ENCODE measurements at places on chromosomes 4 and X.

GRCh38 chrX:47351706-47352105 lies 18.7 kb upstream of the ZNF157 start:
- DNase-seq, result peak; percentile 33

DNA sequence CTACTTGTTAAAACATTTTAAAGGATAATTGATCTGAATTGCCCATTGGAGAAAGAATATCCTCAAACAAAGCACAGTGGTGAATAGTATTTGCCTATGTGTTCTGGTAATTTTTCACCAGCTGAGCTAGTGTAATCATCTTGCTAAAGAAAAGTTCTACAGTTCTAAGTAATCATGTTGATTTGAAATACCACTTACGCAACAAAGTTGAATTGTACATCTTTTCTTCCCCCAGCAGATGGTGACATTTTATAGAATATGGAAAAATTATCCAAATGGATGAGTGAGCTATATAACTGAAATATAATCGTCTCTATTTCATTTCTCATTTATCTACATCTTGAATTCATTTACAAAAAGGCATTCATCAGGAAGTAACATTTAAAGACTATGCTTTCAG lies 9.7 kb upstream of the ZNF674 start:
- peak; percentile 72 for DNase-seq

- DNase-seq, result no peak
These were observed 41.3 kb upstream of the IGFBP7 start for GRCh38 chr4:57151481-57151880.

- DNase-seq, result no peak
These were observed 58.8 kb downstream of the C4orf50 start for GRCh38 chr4:5959211-5959982.

- DNase-seq, result no peak
These were observed 11.6 kb upstream of the MAGEB17 start for GRCh38 chrX:16155581-16156096.

GRCh38 chr4:113960684-113961321 lies 18.6 kb downstream of the ARSJ start:
- no peak for DNase-seq

GRCh38 chrX:14529290-14529989 lies at the start of gene GLRA2:
Gene GLRA2, plus strand, starts transcription at chrX:14529536. Its CDS starts 522 bp downstream, at chrX:14530058.
- peak; percentile 2 for DNase-seq

DNA sequence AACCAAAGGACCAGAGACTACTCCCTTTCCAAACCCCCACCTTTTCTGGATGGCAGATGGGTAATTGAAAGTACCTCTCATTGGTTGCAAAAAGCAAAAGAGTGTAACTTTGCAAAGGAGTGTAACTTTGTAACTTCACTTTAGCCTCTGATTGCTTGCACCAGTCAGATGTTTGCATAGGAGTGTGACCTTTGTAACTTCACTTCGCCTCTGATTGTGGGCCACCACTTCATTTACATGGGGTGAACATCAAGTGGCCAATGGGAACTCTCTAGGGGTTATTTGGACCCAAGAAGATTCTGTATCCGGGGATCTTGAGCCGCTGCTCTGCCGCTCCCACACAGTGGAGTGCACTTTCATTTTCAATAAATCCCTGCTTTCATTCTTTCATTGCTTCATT lies 9.9 kb upstream of the SLC25A43 start:
- no peak for DNase-seq

GRCh38 chrX:123884809-123885408 lies 25.1 kb downstream of the XIAP start:
- DNase-seq, result peak; percentile 73

- no peak for DNase-seq
These were observed 123.3 kb downstream of the ARHGEF9 start for GRCh38 chrX:63661676-63662075.

- no peak for DNase-seq
These were observed 2.4 kb upstream of the MBTPS2 start for GRCh38 chrX:21837056-21837455.

DNA sequence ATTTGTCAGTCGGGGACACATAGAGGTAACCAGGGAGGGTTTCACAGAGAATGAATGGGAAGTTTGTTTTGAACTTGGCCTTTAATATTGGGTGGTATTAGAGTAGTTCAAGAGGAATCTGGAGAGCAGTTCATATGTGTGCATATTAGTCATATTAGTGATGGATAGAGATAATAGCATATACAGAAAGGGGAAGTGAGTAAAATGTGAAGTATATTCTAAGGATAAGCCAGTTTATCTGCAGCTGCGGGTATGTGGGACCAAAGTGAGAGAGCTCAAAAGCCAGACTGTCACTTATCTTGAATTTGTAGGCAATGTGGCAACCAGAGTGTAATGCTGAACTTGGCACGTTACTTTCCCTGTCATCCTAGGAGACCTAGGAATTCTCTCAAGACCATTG lies 169.9 kb downstream of the AFF2 start:
- peak; percentile 57 for DNase-seq

- no peak for DNase-seq
These were observed 206.0 kb upstream of the ARHGAP24 start for GRCh38 chr4:85268961-85269360.

- no peak for DNase-seq
These were observed 6.7 kb upstream of the FAM200B start for GRCh38 chr4:15674926-15675325.

GRCh38 chr4:167985565-167985964 lies 106.8 kb upstream of the ANXA10 start:
- no peak for DNase-seq

GRCh38 chr4:3376266-3376665 lies 65.5 kb upstream of the HGFAC start:
- no peak for DNase-seq

- peak; percentile 20 for DNase-seq
These were observed 38.0 kb upstream of the COX7B2 start for GRCh38 chr4:46946919-46947536.

DNA sequence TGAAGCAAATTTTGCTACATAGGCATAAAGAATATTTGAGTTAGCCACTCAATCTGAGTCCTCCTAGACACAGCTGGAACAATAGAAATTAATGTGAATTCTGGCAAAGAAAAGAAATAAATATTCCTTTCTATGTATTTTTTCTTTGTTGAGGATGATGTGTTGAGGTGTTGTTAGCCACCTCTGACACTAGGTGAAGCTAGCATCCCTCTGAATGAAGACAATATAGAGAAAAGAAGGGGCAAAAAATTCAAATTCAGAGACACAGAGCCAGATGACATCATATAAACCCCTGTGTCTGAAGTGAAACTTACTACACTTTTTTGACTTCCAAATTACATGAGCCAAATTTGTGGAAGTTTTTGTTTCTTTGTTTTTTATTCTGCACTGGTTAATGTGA lies 34.6 kb upstream of the TMPRSS11D start:
- no peak for DNase-seq

- DNase-seq, result no peak
These were observed 326.3 kb downstream of the ARHGAP10 start for GRCh38 chr4:148057984-148058859.

- DNase-seq, result peak; percentile 53
These were observed 96.5 kb downstream of the PALLD start for GRCh38 chr4:168593399-168593798.

DNA sequence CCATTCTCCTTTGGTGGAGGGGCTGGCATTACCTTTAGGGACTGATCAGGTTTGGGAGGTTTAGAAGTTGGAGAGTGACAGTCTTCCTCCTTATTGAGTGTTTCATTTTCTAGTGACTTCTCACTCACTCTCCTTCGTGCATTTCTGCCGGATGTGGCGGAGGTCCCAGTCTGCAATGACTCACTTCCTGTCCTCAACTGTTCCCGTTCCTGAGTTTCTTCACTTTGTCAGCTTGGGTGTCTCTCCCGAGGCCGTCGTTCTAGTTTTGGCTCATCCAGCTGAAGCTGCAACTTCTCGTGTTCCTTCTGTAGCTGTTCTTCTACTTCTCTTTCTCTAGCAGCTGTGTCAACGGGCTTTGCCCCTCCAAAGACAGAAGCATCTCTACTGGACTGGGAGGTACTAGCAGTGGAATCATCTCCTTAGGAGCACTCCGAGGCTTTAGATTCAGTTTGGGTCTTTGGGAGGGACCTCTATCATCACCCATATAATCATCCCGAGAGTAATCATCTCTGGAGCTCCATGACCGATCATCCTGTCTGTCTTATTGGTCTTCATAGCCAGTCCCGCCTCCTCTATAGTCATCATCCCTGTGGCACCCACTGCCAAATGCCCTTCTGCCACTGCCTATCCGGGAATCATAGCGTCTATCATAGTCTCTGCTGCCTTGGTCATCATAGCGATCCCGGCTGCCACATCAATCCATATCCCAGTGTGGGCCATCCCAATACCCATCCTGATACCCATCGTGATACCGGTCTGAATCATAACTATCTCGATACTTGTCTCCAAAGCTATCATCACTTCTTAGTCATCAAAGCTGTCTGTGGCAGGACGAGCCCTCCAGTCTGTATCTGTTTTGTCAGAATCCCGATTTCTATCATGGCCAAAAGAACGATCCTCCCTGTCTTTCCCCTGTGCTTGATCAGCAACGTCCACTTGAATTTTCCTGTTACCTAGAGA lies 35.3 kb upstream of the VSIG4 start:
- DNase-seq, result no peak

DNA sequence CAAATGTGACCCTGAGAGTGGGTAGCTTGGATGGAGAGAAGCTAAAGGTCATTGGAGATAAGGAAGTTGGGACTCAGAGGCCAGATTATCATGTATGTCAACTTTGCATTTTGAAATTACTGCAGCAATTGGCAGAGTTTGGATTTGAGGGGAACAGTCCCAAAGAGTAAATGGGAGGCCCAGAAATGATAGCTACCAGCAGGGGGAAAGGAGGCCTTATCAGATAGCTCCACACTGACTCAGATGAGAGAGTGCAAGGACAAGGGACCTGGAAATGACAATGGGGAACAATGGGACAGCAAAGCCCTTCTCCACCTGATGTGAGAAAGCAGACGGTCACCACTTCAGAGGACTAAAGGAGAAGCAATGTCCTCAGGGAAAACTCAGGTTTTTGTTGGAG lies 201.5 kb upstream of the JADE1 start:
- no peak for DNase-seq

All from fibroblast of the aortic adventitia (primary cell).